ENCODE measurements at places on chromosomes 16 and 17.

- H3K36me3 ChIP-seq = no peaks in the 10 kb centered on the region
- peak overlapping the region; percentile 11 for H3K4me3 ChIP-seq
- H3K27ac ChIP-seq = peak overlapping the region; percentile 39
- DNase-seq = peak; percentile 92
These were observed 11.8 kb upstream of the SLFN13 start for GRCh38 chr17:35460354-35460851.

GRCh38 chr17:66165537-66166123 is 26.3 kb downstream of the CEP112 start:
- no peaks in the 10 kb centered on the region for H3K27me3 ChIP-seq
- DNase-seq = peak; percentile 53
- H3K4me3 ChIP-seq = no peak overlapping the region
- no peaks in the 10 kb centered on the region for H3K36me3 ChIP-seq
- no peak overlapping the region for H3K27ac ChIP-seq

DNA sequence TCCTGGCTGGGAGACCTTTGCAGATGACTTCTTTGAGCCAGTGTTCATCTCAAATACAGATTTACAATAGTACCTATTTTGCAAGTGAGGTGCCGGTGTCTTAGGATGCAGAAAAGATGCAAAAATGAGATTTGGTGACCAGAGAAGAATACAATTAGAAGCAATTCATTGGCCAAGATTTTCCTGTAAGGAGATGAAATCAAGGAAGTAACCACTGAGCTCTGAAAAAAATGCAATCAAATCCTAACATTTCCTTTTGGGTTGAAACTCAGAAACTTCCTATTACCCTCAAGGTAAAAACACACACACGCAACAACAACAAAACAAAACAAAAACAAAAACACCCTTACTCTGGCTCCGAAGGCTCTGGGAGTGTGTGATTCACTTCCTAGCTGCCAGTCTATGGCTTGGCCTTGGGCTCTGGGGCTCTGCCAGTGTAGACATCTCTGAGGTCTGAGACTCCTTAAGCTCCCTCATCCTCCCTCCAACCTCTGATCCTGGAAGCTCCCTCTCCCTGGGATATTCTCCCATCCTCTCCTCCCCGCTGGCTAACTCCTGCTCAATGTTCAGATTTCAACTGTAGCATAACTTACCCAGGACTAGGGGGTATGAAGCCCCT is 16.8 kb upstream of the MT4 start:
- H3K4me1 ChIP-seq = peaks cover 7% of the 10 kb centered on the region
- no peaks in the 10 kb centered on the region for H3K36me3 ChIP-seq
- H3K27me3 ChIP-seq = no peaks in the 10 kb centered on the region
- no peak overlapping the region for H3K4me3 ChIP-seq

DNA sequence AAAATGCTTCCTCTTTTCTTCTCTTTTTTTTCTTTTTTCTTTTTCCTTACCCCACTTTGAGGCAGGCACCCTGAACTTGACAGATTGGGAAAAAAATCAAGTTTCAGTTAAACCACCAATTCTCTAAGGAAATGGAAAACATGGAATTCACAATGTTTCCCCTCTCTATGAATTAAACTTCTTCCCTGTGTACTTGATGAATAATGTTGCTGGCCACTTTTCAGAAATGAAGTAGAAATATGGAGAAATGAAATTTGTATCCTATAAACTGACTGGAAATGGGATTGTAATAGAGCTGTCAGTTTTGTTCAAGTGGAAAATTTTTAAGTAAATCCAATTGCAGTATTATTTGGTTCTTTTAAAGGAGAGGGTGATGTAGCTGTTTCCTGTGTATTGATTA is 129.8 kb downstream of the CLEC16A start:
- no peak overlapping the region for H3K4me3 ChIP-seq
- peaks cover 14% of the 10 kb centered on the region for H3K36me3 ChIP-seq
- no peaks in the 10 kb centered on the region for H3K27me3 ChIP-seq

Data from B cell (primary cell).